ENCODE measurements at places on chromosomes 2 and 18. TPM values are rescaled to one million over a fixed set of nuclear protein-coding genes. Genes with fewer than 3 reads are reported as not detected.
A peak's percentile ranks its signal among the peaks of the same experiment; 100 is the strongest.

DNA sequence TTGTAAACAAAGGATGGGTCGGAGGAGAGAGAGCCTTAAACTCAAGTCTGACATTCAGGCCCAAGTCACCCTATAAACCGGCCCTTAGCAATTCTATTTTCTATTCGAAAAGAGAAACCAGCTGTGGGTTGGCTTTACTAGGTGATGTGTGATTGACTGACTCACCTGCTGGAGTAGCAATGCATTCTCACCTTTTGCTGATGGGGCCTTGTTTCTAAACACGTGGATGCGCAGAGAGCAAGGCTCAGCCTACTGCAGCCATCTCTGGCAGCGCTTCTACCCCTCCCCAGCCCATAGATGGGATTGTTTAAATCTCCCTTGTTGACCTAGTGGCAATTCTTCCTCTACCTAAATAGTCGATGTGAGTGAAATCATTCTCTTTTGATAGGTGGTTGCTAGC is 138.5 kb downstream of the MEIS1 start:
- no peak for DNase-seq

DNA sequence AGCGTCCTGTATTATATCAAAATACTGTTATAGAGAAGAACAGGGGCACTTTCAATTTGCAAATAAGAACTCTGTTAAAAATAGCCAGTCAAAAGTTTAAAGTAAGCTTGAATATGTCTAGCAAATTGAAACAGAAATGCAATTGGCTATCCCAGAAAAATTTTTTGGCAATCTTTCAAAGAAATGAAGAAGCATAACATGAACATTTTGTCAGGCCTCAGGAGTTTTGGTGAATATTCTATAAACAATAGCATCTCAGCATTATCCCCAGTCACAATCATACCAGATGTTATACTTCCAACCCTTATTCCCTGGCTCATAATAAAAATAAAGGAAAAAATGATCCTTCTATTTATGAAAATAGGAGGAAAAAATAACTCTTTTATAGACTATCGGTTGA is 252.4 kb downstream of the GRB14 start:
- no peak for DNase-seq

DNA sequence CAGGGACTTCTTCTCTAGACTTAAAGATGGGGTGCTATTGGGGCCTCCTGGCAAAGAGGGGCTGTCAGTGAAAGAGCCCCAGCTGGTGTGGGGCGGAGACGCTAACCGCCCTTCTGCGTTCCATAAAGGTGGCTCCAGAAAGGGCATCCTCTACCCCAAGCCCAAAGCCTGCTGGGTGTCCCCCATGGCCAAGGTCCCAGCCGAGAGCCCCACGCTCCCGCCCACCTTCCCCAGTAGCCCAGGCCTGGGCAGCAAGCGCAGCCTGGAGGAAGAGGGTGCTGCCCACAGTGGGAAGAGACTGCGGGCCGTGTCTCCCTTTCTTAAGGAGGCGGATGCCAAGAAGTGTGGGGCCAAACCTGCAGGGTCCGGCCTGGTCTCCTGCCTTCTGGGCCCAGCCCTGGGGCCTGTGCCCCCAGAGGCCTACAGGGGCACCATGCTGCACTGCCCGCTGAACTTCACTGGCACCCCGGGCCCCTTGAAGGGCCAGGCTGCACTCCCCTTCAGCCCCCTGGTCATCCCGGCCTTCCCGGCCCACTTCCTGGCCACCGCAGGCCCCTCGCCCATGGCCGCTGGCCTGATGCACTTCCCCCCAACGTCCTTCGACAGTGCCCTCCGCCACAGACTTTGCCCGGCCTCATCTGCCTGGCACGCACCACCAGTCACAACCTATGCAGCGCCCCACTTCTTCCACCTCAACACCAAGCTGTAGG is 15.2 kb downstream of the ARID5A start:
- DNase-seq = peak; percentile 83

- peak; percentile 87 for DNase-seq
Observed at GRCh38 chr2:85682378-85682777, 11.8 kb upstream of the GNLY start.

DNA sequence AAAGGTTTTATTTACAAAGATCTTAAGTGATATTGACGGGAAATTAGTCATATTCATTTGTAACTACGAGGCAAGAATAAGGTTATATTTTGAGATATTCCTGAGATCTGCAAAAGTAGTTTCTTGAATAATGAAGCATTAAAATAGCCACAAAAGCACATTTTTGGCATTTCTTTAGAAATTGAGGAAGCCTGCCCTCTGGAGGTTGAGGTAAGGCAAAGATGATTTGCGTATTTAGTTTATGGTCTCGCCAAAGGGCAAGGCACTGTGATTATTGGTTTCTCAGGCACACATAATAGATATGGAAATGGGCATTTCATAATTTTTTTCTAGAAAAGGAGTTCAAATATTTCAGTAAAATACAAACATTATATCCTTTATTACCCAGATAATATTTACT is 143.7 kb upstream of the RPRM start:
- DNase-seq = no peak

The ATP6V1B1 gene
- total RNA-seq = 110 TPM

The DIS3L2 gene
- total RNA-seq = 26.4 TPM

The GREB1 gene
- total RNA-seq = 3.7 TPM
